CD4-positive, alpha-beta T cell treated with Interleukin-15 for 1 hour (primary cell): ENCODE measurements at places on chromosomes 13 and 19.

DNA sequence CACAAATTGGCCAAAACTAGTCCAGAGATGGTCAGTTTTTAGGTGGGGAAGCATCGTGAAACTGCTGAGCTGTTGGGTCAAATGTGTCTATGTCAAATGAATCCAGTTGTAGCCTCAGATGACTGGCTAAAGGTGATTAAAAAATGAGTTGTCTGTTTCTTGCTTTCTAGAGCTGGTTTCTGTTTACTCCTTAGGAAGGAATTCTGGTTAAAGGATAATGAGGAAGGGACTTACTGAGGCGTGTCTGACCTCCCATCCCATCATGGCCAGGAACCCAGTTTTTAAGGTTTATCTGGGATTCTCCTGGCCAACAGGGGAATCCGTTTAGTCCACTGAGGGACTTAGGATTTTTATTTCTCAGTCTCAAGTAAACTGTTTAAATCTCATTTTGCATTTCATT, 256.5 kb downstream of the UQCRFS1 start:
- DNase-seq, result no peak

GRCh38 chr13:68304286-68304893, 1074.3 kb upstream of the PCDH9 start:
- DNase-seq, result no peak

DNA sequence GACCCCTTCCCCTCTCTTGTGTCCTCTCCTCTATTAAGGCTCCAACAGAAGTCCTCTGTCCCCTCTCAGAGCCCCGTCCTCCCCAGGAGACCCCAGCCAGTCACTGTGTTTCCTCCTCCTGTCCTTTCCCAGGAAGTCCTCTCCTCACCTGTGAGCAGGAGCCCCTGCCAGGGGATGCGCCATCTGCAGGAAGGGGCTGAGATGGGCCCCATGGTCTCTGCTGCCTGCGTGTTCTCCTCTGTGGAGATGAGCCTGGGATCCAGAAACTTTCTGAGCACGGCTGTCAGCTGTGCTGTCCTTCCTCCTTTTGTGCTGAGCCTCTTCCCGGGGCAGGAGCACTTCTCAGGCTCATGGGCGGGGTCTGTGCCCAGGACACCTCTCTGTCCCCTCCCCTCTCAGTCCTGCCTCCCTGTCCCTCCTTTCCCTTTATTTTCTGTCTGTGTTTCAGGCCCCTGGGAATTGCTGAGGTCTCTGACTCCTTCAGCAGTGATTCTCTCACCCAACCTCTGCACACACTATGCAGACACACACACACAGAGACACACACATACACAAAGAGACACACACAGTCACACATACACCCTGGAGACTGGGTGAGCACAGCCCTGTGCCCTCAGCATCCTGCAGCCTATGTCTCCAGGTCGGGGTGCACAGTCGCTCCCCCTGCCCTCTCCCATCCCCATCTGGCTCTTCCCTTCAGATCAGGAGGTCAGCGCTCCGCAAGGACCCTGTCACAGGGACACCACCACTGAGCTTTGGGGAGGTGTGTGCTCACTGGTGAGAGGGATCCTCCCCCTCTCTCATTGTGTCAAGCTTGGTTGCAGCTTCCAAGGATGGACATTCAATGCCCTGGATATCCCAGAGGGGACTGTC, at the start of gene CEACAM8:
Gene CEACAM8, minus strand, starts transcription at position 308 of the 873 bp plus-strand sequence. Its CDS starts 96 bp downstream, at position 212.
- DNase-seq, result no peak

DNA sequence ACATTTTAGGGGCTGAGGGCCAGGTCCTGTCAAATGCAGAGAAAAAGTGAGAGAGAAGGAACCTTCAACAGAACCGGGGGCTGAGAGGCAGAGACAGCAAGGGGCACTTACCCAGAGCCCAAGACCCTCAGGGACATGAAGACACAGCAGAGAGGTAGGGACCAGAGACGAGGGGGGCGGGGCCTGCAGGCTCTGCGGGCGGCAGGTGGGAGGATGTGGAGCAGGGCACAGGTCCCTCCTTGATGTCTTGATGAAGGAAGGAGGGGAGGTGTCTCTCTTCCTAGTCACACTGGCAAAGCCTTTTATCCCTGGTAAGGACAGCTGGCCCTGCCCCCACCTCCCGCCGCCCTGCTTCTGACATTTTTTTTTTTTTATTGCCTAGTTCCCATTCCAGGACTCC, at the start of gene KLK14:
Gene KLK14, minus strand, starts transcription at position 277 of the 400 bp plus-strand sequence. Its CDS starts 273 bp downstream, at position 4.
- no peak for DNase-seq

DNA sequence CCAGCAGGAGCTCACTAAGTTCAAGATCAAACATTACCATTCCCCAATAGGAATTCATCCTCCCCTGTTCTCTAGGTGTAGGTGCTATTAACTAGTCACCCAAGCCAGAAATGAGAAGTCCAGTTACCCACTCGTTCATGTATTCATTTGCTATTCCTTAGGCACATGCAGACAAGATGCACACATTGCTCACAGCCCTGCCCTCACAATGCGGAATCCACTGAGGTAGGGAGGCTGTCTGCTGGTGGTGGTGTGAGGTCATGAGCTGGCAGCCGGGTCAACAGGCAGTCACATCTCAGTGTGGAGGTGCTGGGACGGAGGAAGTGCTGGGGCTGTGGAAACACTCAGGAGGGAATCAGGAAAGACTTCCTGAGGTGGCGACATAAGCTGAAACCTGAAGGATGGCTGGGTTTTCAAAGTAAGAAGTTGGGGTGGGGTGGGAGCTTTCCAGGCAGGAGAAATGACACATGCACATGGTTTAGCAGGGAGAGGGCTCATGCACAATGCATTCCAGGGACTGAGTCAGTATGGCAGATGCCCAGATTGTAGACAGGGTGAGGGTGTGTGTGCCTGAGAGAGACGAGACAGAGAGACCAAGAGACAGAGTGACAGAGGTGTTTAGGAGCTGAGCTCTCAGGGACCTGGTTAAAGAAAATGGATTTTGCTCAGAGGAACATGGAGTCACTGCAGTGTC, 117.6 kb downstream of the USP12 start:
- DNase-seq, result no peak

GRCh38 chr19:44232867-44233266, 20.5 kb downstream of the ZNF227 start:
- DNase-seq, result no peak

DNA sequence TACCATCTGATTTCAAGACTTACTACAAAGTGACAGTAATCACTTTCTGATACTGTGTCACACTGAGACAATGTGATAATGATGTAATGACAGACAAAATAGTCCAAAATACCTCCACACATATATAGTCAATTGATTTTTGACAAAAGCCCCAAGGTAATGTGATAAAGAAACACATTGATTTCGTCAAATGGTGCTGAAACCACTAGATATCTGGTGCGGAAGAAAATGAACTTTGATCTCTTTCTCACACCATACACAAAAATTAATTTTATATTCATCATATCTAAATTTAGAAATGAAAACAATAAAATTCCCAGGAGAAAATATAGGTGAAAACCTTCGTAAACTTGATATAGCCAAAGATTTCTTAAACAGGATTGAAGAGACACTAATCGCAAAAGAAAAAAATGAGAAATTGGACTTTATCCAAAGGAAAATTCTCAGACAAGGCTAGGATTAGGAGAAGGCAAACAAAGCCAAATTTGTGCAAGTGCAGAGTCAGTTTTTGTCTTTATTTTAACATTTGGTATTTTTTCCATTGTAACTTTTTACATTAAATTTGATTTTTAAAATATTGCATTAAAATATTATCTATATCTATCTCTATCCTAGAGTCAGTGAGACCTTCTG, 739.9 kb downstream of the DIAPH3 start:
- DNase-seq, result no peak

DNA sequence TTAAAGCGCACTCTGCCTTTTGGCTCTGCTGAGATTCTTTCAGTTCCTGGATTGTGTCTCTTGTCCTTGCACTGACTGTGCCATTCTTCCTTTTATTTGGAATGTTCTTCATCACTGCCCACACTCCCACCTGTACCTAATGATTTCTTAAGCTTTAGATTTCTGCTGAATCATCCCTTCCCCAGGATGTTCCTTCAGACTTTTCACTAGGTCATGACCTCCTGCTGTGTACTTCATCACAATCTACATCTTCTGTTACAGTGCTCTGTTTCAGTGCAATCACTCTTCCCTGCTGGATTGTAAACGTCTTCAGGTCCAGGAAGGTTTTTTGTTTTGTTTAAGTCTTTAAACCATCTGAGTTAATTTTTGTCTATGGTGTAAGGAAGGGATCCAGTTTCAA, 281.0 kb downstream of the ATP8A2 start:
- DNase-seq, result no peak

GRCh38 chr13:92315265-92315664, 911.3 kb upstream of the GPC6 start:
- no peak for DNase-seq

DNA sequence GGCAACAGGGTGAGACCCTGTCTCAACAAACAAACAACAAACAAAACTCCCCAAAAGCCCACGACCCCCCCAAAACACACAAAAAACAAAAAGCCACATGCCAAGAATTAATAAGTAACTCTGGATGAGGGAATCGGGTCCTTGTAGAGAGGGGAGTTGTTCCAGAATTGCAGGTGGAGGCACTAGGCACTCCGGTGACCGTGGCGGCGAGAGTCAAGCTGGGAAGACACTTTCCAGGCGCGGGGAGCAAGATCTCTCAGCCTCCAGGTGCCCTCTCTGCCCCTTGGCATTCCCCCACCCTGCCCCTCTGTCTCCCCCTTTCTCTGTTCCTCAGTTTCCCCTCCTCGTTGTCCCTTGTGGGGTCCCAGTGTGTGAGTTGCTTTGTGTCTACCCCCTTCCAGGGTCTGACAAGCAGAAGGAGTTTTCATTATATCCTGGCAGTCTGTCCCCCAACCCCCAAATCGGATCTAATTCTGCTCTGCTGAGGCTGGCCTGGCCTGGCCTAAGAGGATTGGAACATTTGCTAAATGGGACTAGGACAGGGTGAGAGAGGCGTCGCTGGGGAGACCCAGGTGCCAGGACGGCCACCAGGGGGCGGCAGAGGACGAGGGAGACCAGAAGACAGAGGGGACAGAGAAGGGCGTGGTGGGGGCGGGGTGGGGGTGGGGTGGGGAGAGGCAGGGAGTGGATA, 8.3 kb upstream of the CRX start:
- DNase-seq, result peak; percentile 58

GRCh38 chr19:556611-557382, 12.9 kb downstream of the GZMM start:
- no peak for DNase-seq

DNA sequence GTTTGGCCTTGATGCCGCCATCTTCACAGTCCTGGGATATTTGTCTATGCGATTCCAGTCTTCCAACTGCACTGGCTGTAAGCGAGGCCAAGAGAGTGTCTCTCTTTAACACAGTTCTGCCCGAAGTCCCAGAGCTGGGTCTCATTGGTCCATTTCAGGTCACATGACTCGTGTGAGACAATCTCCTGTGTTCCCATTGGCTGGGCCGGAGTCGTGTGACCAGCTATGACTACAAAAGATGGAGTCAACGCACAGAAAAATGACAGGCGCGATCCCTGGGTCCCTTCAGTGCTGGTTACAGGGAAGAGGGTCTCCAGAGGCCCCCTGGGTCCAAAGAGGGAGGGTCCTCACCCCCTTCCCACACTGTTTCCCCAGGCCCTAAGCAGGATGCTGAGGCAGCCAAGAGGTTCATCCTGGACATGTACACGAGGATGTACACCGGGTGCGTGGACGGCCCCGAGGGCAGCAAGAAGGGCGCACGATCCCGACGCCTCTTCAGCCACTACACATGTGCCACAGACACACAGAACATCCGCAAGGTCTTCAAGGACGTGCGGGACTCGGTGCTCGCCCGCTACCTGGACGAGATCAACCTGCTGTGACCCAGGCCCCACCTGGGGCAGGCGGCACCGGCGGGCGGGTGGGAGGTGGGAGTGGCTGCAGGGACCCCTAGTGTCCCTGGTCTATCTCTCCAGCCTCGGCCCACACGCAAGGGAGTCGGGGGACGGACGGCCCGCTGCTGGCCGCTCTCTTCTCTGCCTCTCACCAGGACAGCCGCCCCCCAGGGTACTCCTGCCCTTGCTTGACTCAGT, 15.9 kb upstream of the S1PR4 start:
- DNase-seq, result no peak

GRCh38 chr19:33532859-33533460, 11.4 kb upstream of the PEPD start:
- DNase-seq, result no peak

DNA sequence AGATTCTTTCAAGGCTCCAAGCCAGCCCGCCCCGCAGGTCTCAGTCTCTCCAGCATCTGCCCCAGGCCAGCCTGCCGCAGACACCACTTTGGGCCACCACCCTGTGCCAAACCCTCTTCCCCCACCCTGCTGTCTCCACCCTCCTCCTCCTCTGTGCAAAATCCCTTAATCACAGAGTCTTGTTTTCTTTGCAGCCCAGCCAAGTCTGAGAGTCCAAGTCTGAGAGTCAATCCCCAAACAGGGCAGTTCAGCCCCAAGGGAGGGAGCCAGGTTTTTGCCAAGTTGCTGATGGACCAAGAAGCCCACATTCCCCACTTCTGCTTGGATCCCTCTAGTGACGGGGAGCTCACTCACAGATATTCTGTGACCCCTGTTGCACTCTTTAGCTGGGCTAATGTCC, 3.1 kb downstream of the ADAMTS10 start:
- no peak for DNase-seq

DNA sequence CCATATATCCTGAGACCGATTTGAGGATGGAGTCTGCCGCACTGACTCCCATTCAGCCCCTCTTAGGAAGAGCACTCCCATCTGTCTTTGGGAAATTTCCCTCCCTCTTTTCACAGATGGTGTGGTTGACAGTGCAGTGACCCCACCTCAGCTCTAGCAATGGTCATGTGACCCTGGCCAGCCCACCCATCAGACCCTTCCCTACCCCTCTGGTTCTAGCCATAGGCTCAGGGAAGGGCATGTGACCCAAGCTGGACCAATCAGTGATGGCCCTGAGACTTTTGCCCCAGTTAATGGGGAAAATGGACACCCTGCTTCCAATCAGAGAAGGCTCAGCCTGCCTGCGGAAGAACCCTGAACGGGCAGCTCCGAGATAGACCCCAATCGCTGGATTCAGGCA, 26.3 kb downstream of the IL12RB1 start:
- DNase-seq, result no peak

GRCh38 chr13:90938848-90939247, 408.6 kb upstream of the MIR17HG start:
- DNase-seq, result no peak

DNA sequence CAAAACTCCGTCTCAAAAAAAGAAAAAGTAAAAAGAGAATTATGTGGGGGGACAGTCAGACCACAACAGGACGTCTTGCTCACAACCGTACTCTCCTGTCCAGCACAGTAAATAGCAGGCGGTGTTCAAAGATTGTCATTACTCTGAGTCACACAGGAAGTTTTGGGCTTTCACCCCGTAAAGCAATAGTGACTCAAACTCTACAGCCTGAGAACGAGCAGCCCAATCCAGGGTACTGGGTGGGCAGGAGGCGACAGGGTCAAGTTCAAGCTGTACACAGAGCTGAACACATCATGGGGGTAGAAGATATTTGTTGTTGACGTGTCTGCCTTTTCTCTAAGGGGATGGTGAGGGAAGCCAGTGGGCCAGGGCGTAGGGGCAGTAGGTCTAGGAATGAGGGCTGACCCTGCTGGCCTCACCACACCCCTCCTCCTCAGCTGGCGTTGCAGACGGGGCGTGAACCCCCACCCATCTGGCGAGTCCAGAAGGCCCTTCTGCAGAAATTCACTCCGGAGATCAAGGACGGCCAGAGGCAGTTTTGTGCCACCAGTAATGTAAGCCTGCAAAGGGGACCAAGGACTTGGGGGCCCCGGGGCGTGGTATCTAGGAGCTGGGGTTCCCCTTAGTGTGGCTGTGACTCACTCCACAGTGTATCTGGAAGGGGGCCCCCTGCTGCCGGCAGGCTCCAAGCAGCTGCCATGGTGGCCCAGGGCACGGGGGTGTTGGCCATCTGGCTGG, 23.3 kb downstream of the PRR12 start:
- no peak for DNase-seq
